ENCODE measurements at places on chromosomes 4 and X.

GRCh38 chr4:105059337-105059736 is 87.3 kb upstream of the TET2 start:
- no peak for DNase-seq

DNA sequence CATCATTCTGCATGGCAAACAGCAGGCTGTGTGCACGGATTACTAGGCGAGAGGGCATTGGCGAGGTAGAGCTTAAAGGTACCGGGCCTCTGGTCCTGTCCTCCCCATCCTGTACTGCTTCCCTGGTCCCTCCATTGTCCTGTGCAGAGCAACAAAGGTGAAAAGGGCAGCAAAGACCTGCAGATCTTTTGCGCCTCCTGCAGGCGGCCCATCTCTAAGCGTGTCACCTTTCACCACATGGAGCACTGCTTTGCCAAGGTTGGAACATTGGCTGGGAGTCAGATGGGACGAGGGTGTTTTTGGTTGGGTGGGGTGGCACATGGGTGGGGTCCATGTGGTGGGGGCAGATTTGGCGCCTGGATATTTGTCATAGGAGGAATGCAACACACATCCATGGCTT is 64.7 kb upstream of the UXT start:
- no peak for DNase-seq

DNA sequence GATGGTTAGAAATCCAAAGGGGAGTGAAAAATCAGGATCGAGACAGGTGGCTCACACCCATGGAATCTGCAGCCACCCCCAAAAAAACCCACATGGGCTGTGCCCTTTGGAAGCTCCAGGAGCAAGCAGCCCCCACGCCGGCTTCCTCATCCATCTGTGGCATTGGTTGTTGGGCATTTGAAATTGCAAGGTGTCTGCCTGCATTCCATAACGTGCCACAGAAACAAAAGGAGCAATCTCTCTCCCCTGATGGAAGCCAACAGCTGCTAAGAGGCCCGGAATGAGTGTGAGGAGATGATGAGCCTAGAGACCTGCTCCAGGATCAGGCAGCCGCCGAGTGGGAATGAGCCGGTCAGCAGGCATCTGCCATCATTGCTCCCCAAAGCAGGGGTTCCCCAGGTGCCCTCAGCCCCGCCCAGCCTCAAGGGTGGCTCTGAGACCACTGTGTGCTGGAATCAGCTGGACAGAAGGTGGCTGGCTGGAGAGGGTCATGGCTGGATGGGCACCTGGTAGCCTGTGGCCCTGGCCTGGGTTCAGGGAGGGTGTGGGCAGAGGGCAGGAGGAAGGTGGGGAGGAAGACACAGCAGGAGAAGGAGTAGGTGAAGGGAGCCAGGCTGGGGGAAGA is 113.2 kb downstream of the CRLF2 start:
- DNase-seq = no peak

DNA sequence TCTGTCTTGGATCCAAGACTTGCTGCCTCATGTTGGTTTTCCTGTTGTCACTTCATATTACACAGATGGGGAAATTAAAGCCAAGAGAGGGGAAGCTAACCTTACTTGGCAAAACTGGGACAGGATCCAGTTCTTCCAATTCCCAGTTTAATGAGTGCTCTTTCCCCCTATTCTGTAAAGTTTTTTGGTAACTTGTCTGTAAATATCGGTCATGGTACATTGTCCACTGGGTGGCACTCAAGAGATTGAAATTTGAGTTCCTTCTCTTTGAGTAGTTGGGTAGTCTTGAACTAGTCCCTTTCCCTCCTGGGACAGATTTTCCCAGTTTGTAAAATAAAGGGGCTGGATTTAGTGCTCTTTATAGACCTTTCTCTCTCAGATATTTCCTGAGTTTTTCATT is 12.4 kb upstream of the EOLA2 start:
- DNase-seq = no peak

DNA sequence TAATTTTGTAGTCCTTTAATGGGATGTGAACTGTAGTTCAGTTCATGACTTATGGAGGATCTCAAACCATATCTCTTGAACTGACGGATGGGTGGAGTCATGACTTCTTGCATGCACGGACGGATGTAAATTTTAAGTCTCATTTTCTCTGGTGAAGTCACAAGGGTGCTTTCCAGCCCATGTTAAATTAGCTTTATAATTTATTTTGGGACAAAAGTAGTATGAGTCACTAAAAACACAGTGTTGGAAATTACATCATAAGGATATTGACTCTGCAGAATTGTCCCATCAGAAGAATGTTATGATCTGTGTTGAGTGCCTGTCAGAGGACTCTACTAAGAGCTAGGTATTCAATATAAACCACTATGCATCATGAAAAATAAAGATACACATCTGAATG is 6.8 kb upstream of the PAGE5 start:
- no peak for DNase-seq

GRCh38 chr4:55125087-55125721 is at the start of gene KDR:
Gene KDR, minus strand, starts transcription at chr4:55125595. Its CDS starts 302 bp downstream, at chr4:55125293.
- DNase-seq = no peak

DNA sequence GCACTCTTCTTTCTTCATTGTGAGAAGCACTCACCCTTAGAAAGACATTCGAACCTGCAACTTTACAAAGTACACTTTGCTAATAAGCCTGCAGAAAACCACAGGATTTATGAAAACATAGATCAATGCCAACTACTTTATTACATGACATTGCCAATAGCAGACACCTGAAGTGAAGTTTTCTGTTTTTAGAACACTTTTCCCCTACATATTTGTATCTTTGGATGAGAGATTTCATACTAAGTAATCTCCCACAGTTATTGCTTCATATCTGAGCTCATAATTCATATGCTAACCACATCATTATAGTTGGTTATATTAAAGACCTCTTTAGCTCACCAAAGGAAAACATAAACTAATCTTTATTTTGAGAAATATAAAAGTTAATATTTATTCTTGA is 276.5 kb upstream of the CTSO start:
- no peak for DNase-seq

DNA sequence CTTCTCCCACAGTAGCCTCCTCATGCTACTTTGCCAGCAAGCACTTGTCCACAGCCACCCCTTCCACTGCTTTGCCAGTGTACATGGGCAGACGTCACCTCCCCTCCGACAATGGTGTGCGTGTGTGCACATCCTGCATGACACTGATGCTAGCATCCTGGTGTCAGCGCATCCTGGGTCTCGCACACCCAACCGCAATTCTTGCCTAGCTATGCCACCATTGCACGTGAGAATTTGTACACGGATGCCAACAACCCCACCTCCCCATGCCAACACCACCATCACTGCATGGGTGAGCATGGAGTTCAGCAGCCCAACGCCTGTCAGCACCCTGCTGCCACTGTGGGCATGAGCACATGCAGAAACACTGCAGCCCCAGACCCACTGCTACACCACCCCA is 550.0 kb downstream of the STPG2 start:
- DNase-seq = no peak

GRCh38 chr4:139188648-139189416 is 11.8 kb upstream of the ELF2 start:
- DNase-seq = no peak

- DNase-seq = no peak
These were observed 33.5 kb upstream of the CHRNA9 start for GRCh38 chr4:40301603-40302002.

DNA sequence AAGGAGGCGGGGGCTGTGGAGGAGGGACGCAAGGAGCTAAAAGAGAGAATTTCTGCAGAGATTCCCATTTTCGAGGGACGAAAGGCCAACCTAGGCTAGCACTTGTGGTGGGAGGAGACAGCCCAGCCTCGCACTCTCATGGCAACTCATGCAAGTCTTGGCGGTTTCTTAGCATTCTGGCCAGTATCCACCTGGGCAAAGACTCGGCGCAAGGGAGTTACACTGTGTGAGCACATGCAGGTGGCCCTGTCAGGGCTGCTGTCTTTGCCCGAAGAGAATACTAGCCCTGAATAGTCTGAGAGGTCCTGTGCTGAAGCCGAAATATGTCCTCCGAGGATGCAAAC is 15.5 kb downstream of the MCF2 start:
- no peak for DNase-seq

- no peak for DNase-seq
These were observed 501.6 kb upstream of the SMIM31 start for GRCh38 chr4:164252286-164252685.

GRCh38 chr4:94576210-94576609 is 124.5 kb downstream of the PDLIM5 start:
- no peak for DNase-seq

DNA sequence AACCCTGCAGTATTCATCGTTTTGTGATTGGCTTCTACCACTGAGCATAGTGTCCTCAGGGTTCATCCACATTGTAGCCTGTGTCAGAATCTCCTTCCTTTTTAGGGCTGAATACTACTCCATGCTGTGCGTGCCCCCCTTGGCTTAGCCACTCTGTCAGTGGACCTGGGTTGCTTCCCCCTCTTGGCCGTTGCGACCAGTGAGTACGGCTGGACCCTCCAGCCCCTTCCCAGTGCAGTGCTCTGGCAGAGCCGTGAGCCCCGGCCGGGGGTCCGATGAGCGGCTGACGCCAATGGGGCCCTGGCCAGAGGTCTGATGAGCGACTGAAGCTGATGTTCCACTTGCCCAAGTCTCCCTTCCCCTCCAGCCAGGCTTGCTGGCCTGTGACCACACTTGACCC is 6.9 kb downstream of the BLOC1S4 start:
- no peak for DNase-seq
